Amniotic epithelial cell (primary cell): ENCODE measurements at places on chromosomes 6 and 20.

- DNase-seq: no peak
Observed at GRCh38 chr20:7975851-7976414, 35.7 kb upstream of the HAO1 start.

GRCh38 chr20:11791835-11792567 is 125.7 kb upstream of the BTBD3 start:
- DNase-seq: peak; percentile 31

DNA sequence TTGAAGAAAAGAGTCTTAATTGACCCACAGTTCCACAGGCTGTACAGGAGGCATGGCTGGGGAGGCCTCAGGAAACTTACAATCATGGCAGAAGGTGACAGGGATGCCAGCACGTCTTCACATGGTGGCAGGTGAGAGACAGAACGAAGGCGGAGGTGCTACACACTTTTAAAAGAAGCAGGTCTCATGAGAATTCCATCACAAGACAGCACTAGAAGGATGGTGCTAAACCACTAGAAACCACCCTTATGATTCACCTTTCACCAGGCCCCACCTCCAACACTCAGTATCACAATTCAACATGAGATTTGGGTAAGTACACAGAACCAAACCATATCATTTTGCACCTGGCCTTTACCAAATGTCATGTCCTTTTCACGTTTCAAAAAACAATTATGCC is 20.9 kb downstream of the TAGAP start:
- no peak for DNase-seq

DNA sequence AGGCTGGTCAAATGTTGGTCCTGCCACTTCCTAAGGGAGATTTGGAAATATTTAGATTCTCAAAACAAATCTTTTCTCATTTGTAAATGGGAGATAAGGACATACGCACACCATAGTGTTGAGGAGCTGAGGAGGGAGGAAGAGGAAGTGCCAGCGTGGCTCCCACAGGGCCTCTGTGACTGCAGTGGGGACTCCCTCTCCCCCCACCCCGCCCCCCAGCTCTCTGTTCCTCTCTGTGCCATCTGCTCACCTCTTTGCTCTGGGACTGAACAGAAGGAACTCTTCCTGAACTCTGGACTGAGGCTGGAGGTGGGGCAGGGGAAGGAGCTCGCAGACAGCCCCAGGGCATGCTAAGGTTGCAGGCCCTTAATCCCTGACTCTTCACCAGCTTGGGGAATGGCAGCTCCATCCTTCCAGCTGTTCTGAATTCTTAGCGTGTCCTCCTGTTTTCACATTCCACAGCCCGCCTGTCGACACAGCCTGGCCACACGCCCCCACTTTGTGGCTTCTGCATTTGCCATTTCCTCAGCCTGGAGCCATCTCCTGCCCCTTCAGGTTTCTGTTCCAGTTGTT is 11.4 kb downstream of the DDX27 start:
- DNase-seq: peak; percentile 68

DNA sequence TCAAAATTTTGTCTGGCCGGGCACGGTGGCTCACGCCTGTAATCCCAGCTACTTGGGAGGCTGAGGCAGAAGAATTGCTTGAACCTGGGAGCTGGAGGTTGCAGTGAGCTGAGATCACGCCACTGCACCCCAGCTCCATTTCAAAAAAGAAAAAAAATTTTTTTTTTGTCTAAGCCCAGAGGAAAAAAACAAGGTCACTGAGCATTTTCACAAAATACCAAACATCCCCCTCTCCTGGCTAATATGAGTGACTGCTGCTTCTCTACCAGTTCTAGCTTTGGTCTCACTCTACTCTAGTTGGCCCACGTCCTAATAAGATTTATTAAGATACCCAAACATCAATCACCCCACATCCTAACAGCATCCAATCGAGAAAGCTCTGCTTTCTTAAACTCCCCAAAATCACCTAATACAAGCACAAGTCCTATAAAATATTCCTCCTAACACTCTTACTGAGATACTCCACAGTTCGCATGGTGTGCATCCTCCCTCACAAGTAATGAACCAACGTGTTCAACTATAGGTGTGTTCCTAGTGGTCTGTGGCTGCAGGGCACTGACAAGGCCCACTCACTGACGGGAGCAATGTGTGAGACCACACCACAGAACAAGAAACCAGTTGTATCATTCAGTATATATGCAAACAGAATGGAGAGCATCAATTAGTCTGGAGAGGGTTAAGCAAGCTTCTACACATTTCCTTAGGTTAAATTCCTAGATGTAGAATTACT is 64.2 kb downstream of the FKBP5 start:
- no peak for DNase-seq

GRCh38 chr6:154410619-154411072 is 54.0 kb upstream of the IPCEF1 start:
- DNase-seq: peak; percentile 98

GRCh38 chr6:1424306-1424927 is 35.0 kb downstream of the FOXF2 start:
- DNase-seq: peak; percentile 27

DNA sequence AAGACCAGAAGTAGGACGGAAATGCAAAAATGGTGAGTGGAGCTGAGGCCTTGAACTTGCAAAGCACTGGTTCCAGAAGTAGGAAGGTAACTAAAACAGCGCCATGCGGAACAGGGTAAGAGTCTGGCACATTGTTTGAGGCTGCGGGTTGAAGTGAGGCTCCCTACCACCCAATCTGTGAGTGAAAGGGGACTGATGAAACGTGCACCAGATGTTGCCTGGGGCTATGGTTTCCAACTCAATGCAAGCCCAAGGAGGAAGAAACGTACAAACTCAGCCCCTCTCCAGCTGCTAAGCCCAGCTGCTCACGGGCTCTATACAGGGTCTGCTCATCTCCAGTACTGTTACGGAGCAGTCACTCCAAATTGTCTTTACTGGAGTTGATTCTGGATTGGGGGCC is 68.7 kb upstream of the KCNK16 start:
- DNase-seq: no peak

- DNase-seq: no peak
Observed at GRCh38 chr20:54611708-54612412, 136.5 kb downstream of the DOK5 start.

GRCh38 chr20:17637985-17638640 is 43.9 kb downstream of the RRBP1 start:
- no peak for DNase-seq

DNA sequence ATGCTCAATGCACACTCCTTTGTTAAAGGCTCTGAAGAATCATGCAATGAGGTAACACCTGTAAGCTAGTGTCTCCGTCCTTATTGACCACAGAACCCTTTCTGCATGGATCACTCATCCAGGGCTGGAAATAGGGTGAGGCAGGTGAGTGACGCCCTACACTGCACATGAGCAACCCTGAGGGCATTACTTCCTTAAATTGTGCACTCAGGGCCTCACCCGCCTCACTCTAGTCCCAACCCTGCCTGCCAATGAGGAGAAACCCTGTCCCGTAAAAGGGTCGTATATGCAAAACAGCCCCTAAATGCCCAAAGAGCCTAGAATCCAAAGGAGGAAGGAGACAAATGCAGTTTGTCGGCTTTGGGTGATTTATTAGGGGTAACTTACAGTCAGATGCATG is 33.6 kb upstream of the NOP56 start:
- no peak for DNase-seq

DNA sequence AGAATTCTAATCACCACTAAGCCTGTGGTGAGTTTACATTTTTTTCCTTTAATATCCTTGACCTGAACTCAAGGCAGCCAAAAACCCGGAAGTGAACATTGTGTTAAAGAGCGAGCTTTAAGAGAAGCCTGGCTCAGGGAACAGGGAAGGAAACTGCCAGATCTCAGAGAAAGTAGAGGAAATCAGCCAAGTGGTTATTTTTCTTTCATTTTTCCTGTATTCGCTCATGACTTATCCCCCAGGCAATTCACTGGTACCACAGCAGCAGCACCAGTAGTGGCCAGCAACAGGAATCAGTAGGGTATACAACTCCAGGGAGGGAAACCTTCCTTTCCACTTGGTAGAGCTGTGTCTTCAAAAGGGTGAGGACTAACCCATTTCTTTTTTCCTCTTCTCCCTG is 89.6 kb upstream of the HMGCLL1 start:
- peak; percentile 23 for DNase-seq

GRCh38 chr20:57869951-57870315 is 160.1 kb upstream of the PMEPA1 start:
- no peak for DNase-seq

GRCh38 chr6:56992703-56993102 is 37.8 kb downstream of the BEND6 start:
- DNase-seq: no peak

DNA sequence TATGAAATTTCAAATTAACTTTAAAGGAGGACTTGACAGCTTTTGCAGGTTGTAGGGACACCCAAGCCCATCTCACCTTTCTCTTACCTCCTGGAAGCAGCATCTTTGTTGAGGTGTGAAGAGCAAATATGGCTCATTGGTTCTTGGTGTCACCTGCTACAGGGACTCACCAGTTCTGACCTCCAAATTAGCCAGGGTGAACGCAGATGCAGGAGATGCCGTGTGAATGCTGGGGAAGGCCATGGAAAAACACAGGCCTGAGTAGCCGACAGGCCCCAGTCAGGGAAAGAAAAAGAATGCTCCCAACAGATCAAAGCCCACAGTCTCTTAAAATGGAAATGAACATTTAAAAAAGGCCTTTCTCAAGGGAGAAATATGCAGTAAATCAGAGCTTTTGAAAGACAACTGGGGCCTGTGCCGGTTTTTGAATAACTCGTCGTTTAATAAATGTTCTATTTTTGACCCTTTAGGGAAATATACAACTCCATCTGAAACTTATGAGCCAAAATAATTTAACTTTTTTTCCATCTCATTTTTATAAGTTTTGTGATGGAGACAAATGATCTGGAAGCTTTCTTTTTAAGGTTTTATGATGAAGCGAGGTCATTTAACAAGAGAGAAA is 167.5 kb downstream of the CD83 start:
- DNase-seq: no peak

GRCh38 chr20:6007529-6008103 is 46.2 kb downstream of the LRRN4 start:
- no peak for DNase-seq

GRCh38 chr6:164078532-164079274 is 664.2 kb downstream of the QKI start:
- DNase-seq: no peak

GRCh38 chr6:118897386-118897785 is 3.4 kb downstream of the ASF1A start:
- no peak for DNase-seq

DNA sequence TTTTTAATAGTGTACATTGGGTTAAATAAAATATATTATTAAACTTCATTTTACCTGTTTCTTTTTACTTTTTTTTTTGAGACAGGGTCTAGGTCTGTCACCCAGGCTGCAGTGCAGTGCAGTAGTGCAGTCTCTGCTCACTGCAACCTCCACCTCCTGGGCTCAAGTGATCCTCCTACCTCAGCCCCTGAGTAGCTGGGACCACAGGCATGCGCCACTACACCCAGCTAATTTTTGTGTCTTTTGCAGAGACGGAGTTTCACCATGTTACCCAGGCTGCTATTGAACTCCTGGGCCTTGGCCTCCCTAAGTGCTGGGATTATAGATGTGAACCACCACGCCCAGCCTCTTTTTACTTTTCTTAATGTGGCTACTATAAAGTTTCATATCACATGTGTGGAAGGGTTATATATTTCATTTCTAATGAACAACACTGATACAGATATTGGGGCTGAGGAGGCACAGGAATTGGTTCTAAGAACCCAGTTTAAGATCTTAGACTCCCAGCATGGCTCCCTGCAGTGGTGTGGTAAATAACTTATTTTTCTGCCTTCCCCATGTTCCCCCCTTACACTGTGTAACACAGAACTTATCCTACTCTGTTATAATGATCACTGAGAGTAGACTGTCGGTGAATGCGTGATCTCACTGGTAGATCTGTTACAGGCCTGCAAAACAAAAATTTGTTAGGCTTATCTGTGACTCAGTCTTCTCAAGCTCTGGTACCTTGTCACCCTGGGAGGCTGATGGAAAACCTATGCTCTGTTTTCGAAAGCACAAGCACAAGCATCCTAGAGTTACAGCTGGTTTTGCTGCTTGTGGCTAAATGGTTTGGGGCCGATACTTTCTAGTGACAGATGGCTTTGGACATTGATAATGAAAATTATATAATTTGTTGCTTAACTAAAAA is 5.8 kb upstream of the ATXN1 start:
- DNase-seq: peak; percentile 78

- DNase-seq: peak; percentile 27
Observed at GRCh38 chr6:75117701-75118100, 88.2 kb downstream of the COL12A1 start.

DNA sequence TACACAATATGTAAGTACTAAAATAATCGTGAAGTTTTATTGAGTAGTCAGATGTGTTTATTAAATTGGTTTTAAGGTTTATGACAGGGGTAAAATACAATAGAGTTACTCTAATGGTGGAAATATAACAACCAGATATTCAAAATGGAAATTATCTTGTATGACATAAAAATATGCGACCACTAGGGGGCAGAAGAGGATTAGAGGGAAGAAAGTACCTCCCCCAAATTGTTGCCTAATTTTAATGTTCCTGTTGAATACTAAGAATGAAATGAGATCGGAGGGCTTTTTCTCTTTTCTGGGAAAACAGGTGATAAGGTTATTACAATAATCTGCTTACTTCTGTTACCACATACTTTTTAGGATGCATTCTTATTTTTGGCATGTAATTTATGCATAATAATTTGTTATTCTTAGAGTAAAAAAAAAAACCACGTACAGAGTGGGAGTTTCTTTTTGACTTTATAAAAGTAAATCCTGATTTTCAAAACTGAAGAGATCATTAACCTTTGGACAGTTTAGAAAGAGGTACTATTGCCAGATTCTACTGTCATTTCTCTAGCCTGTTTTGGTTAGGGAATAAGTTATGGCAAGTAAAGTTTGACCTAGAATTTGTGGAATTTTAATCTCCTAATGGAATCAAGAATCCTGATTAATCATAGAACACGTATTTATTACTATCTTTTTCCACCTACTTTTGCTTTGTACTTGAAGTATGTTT is 159.2 kb downstream of the CD109 start:
- DNase-seq: peak; percentile 70

- no peak for DNase-seq
Observed at GRCh38 chr6:29747688-29748250, 24.5 kb downstream of the HLA-F start.

GRCh38 chr20:20743511-20744169 is 31.2 kb upstream of the RALGAPA2 start:
- DNase-seq: no peak

GRCh38 chr6:49721297-49721696 is 8.0 kb upstream of the CRISP2 start:
- no peak for DNase-seq

DNA sequence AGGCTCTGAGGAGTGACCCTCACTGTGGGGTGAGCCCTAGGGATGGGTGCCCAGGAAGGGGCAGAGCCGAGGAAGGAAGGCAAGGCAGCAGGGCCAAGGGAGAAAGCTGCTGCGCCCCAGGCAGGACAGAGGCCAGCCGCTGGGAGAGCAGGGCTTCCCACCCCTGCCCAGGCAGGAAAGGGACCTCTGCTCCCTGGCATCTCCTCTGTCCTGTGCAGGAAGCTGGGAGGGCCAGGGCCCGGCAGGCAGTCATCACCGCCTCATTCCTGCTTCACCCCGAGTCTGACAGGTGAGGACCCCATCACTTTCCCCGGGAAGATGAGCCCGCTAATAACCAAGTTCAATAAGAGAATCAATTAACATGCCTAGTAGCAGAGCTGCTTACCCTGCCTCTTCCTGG is 81.3 kb downstream of the EDN3 start:
- no peak for DNase-seq

GRCh38 chr6:154169193-154169847 is 130.3 kb downstream of the OPRM1 start:
- DNase-seq: peak; percentile 76
